ENCODE measurements at places on chromosomes 7 and 10.

- DNase-seq: no peak
Observed at GRCh38 chr7:107332488-107333269, 137.2 kb upstream of the GPR22 start.

DNA sequence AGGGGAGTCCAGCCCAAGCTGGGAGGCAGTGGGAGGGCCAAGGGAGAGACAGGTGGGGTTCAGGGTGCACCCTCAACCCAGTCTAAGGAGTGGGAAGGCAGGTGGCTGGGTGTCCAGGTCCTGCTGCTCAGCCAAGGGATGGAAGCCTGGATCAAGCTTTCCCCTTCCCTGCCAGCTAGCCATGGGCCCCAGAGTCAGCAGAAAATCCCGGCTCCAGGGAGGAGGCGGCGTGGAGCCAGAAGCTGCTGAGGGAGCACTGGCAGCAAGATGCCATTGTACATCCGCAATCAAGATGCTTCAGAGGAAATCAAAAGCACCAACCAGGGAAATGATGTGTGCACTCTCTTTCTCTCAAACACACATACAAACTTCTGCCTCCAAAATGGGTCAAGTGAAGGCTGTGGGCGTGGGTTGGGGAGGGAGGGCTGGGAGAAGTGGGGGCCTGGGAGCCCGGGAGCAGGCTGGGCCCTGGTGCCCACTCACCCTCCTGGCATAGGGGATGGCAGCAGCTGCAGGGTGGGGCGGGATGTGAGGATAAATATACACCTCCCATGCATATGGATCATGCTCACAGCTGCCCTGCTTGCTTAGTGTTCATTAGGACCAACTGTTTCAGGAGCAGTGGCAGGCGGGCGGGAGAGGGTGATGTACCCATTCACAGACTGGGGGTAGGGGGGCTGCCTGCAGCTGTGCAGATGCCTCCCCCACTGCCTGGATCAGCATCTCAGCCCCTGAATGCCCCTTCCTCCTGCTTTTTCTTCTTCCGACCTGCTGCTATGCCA lies 24.2 kb downstream of the TRIM8 start:
- DNase-seq: no peak

- DNase-seq: no peak
Observed at GRCh38 chr10:54194806-54195205, 606.2 kb downstream of the PCDH15 start.

- DNase-seq: no peak
Observed at GRCh38 chr10:86965986-86966654, 2.2 kb upstream of the ADIRF start.

DNA sequence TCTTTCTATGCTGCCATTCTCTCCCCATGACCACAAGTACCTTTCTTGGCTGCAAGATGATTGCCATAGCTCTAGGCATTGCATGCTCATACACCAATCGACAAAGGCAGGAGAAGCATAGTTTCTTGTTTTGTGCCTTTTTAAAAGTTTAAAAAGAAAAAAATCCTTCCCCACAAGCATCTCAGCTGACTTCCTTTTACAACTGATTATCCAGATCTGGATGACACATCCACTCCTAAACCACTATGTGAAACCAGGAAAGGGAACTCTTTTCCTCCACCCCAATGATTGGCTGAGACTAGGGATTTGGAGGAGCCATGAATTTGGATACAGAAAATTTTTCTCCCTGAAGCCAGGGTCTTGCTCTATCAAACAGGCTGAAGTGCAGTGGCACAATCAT lies 14.5 kb upstream of the LRRC4 start:
- no peak for DNase-seq

DNA sequence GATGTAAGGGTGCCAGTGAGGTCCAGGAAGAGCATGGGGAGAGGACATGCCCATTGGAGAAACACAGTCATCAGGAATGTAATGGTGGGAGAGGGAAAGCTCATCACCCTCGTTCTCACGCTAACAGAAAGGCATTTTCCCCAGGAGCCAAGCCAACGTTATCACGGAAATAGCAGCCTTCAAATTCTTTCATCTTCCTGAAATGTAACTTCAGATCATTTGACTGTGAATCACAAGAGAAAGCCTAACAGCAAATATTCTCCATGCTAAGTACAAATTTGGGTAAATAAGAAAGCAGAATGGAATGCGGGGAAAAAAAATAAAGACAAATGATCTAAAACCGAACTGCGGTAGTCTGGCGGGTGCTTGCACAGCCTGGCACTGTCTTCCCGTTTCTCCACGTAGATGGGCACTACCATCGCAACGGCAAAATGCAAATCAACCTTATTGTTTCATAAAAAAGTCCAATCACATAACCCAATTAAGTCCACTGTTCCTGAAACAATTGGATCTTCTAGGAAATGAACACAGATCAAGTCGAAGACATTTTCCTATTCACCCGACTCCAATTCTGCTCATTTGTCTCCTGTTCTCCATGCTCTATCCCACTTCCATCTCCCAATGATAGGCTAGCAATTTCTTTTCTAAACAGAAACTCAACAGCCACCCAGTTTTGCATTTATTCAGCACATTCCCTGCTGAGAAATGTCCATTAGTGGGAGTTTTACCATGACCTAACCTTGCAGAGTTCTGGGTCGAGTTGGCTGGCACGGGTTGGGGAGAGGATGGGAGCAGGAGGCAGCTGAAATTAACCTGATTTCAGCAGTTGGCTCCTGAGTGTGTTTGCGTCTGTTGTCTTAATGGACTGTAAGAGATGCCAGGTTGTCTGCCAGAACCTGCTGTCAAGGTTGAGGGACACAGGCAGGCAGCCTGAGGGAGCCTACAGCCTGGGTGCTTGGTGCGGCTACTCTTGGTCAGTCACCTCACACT lies 74.6 kb upstream of the FRMD4A start:
- DNase-seq: no peak

- no peak for DNase-seq
Observed at GRCh38 chr7:50226145-50226544, 78.4 kb upstream of the IKZF1 start.

GRCh38 chr10:33209802-33210201 lies 124.7 kb downstream of the NRP1 start:
- DNase-seq: no peak

GRCh38 chr7:18610331-18610948 lies 114.9 kb downstream of the HDAC9 start:
- DNase-seq: no peak

GRCh38 chr10:34526758-34527730 lies 288.1 kb downstream of the PARD3 start:
- DNase-seq: no peak

- no peak for DNase-seq
Observed at GRCh38 chr7:28083164-28083997, 97.2 kb downstream of the JAZF1 start.
